ENCODE measurements at places on chromosomes 5 and 9.

DNA sequence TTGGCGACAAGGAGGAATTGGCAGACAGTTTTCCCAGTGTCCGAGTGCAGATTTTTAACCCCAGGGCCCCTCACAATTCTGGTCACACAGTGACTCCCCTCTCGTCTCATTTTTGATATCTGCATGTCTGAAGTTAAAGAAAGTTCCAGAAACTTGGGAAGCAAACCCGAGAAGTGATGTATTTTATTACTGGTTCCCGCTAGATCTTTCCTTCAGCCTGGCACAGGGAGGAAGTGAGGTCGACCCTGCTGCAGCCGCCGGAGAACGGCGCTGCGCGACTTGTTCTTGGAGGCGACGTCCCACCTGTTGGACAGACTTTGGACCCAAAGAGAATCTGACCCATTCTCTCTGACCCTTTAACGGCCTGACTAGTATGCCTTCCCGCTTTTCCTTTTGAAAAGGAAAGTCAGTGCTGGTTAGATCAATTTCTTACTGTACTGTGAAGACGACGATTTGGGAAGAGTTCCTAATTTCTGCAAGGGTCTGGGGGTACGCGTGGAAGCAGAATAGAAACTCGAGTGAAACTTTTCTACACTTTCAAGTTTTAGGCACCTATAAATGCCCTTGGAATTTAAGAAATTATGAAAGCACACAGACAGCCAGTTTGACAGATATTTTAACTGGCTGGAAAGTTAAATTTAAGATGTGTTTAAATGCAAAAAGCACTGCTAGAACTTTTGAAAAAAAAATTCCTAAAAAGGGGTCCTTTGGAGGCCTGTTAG lies 744 bp downstream of the OTULIN start:
- DNase-seq = no peak

- DNase-seq = no peak
These were observed 35.3 kb upstream of the ICE1 start for GRCh38 chr5:5387192-5387591.

DNA sequence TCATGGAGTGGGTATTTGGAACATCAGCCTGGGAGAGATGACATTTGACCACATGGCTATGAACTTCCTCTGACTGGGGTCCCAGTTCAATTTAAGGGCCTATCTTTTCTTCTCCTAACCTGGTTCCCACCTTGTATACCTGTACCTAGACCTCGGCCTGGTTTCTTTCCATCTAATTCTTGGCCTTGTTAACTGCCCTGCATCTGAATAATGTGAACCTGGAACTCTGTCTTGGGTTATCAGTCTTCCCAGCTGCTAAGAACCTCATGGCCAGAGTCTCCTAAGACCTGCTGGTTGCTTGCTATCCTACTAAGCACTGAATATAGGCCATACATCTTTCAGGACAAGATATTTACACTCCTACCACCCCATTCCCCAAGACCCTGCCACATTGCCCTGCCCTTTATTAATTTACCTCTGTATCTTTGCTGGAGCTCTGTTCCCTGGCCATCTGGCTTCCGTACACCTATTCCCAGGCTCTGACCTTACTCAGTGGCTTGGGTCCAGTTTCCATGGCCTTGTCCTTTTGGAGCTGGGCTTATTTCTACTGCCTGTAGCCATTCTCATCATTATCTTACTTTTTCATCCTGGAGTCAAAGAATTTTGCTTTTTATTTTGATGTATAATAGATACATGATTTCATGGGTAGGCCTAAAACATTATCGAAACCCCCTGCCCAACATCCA lies 6.6 kb downstream of the PSAT1 start:
- DNase-seq = no peak

- no peak for DNase-seq
These were observed 257.2 kb upstream of the MVB12B start for GRCh38 chr9:126069400-126069955.

- no peak for DNase-seq
These were observed 298.8 kb downstream of the ASTN2 start for GRCh38 chr9:117116084-117116483.

- DNase-seq = no peak
These were observed 102.2 kb upstream of the MIER3 start for GRCh38 chr5:57054135-57054534.

DNA sequence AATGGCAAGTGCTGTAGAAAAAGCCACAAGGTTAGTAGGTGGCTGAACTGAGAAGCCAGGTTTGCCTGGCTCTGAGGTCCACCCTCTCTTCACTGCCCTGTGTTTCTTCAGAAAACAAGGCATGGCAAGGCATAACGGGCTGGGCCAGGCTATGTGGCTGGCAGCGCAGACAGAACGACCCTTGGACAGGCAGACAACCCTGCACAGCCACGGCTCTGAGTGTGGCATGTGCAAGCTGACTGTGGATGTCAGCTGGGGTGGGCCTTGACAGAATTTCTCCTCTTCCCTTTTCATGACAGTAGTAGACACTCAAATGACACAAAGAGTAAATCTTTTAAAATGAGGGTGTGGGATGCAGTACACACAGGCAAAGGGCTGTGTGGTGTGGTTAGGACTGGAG lies 81.7 kb downstream of the MACROH2A1 start:
- no peak for DNase-seq

Measured in stimulated activated CD8-positive, alpha-beta memory T cell treated with anti-CD3 and anti-CD28 coated beads, Interleukin-4, amount 100 ng/mL, for 1 hour (primary cell).